ENCODE measurements at places on chromosomes 12 and 14.

- no peak for DNase-seq
These were observed 705 bp upstream of the CHGA start for GRCh38 chr14:92922155-92922735.

DNA sequence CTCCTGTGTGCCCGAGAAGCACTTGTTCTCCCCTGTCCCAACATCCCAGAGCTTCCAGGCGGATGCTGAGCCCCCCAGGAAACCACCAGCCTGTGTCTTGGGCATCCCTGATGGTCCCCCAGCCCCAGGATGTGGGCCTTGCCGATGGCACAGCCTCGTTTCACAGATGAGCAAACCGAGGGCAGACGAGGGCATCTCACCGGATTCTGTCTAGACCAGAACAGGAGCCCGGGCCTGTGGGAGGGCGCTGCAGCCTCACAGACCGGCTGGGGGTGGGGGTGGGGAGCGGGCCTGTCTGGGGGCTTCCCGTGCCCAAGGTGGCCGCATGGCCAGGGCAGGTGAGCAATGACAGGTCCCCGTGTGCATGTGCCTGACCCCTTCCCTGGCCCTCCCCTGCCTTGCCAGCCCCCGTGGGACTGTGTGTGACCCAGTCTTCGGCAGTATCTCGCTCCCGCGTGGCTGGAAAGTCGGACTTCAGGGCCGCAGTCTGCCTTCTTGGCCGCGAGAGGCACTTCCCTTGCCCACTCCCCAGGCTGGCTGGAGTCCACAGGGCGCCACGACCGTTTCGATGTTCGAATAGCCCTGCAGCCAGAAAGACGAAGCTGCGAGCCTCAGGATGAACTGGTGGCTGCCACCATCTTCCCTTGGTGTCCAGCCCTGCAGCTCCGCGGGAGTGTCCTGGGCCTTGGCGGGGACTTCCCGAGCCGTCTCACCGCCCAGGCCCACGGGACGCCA is 8.9 kb downstream of the RFLNA start:
- no peak for DNase-seq

- DNase-seq, result no peak
These were observed 199.3 kb downstream of the ITPR2 start for GRCh38 chr12:26633591-26634210.

- no peak for DNase-seq
These were observed 136.3 kb downstream of the DYRK2 start for GRCh38 chr12:67784831-67785230.

DNA sequence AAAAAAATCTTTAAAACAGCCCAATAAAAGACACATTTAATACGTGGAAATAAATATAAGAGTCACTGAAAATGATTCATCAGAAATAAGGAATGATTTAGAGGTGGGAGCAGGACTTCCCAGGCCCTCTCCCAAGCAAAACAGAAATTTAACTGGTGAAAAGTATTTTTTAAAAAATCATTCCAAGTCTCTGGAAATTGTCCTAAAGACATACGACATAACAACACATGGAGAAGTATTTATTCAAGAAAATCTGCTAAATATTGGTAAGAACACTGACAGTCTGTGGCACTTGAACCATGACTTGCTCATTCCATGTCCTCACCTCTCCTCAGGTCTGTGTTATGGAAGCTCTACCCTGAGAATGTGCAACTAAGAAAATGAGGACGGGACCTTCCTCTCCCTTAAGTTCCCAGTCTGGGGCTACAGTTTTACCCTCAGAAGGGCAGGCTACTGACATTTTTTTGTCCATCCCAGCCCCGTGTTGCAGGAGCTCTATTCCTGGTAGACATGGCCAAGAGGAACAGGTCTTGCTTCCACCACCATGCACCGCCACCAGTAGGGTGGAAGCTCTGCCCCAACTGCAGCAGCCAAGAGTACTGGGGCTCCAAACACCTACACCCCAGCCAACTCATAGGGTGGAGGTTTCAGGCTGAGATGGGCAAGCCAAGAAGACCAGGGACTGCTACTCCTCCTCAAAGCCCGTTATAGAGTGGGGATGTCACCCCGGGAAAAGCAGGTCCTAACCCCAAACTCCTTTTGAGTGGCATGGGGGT is 193.0 kb downstream of the CRADD start:
- DNase-seq, result no peak
